ENCODE measurements at places on chromosomes 12 and 14. TPM values are rescaled to one million over a fixed set of nuclear protein-coding genes. Genes with fewer than 3 reads are reported as not detected.

The ZDHHC22 gene
- total RNA-seq, result not detected

DNA sequence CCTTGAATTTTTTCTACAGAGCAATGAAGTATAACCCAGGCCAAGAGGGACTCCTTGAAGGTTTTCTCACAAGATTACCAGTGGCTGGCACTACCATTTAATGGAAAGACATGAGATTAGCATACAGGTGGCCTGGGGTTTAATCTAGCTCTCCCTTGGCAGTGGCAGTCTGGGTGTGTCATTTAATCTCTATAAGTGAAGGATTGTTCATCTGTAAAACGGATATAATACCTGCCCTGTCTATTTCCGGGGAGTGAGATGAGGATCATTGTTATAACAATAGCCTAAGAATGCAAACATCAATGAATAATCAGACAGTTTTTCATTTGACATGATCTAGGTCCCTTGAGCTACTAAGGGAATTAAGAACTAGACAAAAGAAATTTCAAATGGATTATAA is 168.7 kb upstream of the CPNE8 start:
- DNase-seq, result no peak

DNA sequence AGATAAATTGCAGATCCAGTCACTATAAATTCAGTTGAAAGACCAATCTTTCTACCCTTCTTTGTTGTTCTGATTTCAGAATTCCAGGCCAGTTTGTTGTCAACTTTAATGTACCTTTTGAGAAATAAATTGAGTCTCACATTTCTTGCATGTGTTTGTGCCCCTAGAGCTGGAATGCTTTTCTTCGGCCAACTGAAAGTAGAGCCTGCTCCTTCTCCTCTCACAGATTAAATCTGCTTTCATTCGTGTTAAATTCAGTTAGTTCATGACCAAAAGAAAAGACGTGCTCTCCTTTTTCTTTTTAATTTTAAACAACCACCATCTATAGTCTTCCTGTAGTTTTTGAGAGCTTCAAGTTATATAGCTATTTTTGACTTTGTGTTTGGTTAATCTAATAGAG is 22.9 kb downstream of the SOCS2 start:
- DNase-seq, result no peak

DNA sequence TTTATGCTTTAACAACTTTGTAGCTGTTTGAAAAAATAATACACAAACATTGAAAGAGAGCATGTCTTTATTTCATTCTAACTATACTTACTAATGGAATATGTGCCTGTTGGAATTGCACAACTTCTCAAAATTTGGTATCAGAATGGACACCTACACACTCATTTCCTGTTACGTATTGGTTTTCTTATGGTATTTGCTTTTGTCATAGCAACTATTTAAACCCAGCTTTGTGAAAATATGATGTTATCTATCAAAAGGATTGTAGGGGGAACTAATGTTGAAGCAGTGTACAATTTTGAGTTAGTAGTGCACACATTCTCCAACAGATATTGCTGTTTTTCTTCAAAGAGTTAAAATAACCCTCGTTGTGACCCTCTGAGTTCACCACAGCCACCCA is 52.6 kb downstream of the RBMS2 start:
- no peak for DNase-seq

- no peak for DNase-seq
Measured at GRCh38 chr14:99280852-99281251, 8.9 kb upstream of the BCL11B start.

GRCh38 chr12:122081083-122081696 is 2.6 kb downstream of the MLXIP start:
- DNase-seq, result no peak

DNA sequence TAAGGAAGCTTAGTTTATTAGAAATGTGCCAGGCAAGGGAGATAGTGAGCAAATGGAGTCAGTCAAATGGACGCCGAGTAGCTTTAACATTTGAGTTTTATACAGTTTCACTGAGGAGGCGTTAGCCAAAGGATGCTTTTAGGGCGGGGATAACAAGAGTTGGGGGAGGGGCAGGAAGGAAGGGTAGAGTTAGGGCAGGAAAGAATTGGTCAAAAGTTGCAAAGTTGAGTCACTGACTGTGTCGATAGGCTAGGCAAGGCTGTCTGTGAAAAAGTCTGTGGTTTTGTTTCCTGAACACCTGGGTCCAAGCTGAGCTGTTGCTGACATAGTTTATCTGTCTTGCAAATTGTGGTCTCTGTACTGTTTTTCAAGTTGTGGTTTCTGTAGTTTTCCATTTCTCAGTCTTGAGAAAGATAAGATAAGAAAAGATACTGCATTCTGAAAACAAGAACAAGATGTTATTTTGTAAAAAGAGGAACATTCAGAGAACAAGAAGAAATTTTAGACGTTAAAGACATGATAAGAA is 62.6 kb upstream of the RESF1 start:
- no peak for DNase-seq

DNA sequence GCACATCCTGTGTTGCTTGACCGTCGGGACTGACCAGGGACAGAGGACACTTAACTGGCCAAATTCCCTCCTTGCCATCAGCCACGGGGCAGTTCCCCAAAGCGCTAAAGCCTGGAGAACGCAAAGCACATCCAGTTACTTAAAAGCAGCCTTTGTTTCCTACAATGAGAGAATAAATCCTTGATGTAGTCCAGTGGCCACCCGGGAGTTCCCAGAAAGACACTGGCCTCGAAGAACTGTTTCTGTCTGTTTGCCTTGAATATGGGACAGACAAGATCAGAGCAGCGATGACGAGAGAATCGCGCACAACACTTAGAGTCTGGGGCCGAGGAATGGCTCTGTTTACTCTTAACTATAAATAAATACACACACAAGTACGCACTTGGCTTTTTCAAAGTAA is 102.2 kb downstream of the TNFAIP2 start:
- DNase-seq, result no peak

DNA sequence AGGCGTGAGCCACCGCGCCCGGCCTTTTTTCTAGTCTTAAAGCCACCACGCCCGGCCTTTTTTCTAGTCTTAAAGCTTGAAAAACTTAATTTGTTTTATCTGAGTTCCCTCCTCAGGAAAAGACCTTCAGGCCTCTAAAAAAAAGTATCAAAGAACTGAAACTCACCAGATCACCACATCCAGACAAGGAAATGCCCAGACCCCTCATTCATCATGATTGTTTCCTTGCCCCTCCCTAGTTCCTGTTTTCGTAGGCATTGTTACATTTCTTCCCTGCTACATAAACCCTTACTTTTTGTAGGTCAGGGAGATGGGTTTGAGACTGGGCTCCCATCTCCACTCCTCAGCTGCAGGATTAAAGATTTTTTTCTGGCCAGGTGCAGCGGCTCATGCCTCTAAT is 21.1 kb upstream of the VWF start:
- no peak for DNase-seq

The JPH4 gene
- total RNA-seq, result not detected

- no peak for DNase-seq
Measured at GRCh38 chr14:50823051-50823761, 7.8 kb downstream of the NIN start.

DNA sequence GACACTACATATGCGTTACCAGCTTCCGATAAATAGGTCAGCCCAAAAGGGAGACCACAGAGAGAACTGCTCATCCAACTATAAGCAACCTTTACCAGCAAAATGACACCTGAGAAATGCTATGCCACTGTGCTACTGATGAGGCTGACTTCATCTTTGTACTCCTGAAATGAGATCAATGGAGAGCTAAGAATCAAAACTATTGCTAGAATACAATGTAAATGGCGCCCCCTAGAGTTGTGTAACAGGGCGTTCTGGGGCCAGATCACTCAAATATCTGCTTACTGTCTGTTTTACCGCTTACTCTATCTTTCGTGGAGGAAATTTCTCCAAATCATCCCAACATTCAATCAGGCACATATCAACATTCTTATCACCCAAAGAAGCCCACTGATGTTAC is 4.6 kb downstream of the ZNF384 start:
- no peak for DNase-seq

All from glomerular endothelial cell (primary cell).